Renal pelvis (tissue), 12 donors: ENCODE measurements at places on chromosomes 3 and 15.

DNA sequence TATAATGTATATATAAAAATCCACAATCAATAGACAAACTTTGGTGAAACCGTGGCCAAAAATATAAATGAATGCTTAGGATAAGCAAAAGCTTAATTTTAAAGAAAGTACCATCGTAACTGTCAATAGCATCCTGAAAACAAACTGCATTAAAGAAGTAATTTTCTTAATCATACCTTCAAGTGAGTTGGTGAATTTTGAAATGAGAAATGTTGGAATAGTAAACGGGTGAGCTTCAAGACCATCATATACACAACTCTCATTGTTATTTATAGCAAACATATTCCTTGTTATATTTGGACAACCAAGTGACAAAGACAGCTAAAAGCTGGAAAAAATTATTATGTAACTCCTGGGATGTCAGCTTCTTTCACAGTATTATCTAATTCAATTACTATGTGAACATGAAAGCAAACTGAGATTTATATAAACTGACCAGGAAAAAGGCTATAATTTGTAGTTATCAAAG, 3.7 kb downstream of the DAZL start:
- no peak for DNase-seq

DNA sequence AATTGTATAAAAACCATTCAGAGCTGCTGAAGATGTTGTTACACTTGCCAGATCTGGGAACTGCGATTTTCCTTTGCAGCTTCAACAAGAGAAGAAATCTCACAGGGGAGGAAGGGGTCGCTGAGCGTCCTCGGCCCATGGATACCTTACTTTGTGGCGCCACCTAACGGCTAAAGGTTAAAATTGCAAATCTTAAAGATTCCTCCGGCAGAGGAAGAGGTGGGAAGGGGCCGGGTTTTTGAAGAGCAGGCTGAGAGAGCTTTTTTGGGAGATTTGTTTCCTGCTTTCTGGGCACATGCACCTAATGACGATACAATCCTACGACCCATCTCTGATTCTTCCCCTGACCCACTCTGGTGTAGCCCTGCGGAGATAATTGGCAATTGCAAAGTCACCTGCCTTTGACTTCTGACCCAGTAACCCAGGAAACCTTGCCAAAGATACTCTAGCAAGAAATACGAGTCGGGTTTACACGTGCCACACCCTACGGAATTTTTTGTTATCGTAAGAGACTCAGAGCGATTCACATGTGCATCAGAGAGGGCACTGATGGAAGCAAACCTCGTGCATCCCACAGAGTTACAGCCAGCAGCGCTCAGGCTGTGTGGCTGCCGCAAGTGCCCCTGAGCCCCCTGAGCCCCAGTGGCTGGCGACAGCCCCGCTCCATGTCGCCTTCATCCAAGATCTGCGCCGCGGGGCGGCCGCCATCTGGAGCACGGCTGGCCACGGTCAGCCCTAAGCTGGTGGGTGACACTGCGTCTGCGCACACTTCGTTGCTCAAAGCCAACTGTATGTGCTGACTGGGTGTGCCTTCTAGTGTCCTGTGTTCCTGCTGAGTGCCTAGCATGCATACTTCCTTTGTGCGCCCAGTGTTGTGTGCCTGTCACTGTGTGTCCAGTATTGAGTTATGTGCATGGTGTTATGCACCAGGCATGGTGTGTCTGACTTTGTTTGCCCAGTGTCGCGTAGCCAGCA, 55.2 kb upstream of the CHRNA7 start:
- DNase-seq = peak; percentile 66

DNA sequence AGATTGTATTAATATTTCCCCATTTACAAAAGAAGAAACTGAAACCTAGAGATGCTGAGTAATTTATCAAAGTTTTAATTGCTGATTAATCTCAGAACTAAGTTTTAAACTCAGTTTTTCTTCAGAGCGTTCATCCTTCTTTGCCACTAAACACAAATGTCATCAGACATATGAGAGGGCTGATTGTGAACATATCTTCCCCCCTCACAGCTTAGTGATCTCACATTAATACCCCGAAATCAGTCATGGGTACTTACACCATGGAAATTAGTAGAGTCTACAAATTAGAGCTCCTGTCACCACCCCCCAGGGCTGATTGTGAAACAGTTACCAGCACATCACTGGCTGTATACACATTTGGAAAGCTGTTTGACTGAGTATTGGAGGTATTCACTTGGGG, 189.3 kb upstream of the SGO1 start:
- DNase-seq = no peak

DNA sequence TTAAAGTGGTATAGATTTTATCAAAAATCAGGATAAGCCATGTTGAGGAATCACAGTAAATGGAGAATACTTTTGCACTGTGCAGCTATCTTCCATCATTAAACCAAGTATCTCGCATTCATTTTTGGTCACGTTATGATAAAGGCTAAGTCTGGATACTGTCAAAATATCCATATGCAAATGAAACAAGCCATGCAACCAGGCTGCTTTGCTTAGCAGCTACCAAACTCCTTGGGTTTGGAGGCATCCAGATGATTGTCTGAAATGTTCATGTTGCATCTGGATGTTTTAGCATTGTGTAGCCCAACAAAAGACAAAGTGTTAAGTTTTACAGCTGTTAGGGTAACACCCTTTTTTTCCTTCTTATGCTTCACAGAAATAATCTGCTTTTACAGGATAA, 322.9 kb upstream of the MDFIC2 start:
- no peak for DNase-seq

DNA sequence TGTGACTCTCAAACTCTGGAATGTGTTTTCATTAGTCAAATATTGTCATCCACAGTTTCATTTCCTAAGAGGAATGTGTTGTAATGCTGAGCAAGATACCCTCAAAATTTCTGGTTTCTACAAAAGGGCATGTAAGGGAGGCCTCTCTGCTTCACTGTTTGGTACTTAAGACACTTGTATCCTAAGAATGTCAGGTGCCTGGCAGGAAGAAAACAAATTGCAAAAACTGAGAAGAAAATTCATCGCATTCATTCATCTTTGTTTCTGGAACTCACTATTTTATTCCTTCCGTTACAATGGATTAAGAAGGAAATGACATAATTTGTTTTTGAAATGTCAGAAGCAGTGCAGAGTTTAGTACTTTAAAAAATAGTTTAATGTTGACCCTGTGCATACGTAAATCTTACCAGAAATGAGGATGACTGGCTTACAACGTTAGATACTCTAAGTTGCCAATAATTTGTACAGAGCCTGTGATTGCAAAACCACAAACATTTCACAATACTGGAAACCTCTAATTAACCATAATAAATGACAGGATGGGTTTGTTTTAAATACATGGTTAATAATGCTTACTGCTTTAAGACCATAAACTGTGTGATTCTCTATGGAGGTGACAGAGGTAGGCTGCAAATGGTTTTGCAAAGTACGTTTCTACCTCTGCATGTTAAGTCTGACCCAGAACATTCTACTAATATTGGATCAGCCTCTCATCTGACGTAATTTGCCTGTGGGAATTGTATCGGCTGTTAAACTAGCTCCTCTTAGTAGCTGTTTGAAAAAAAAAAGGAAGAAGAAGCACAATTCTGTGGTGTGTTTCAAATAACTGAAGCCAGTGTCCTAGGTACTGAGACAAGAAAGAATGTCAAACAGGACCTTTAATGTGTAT, 477.8 kb downstream of the RBMS3 start:
- DNase-seq = no peak

GRCh38 chr3:98778852-98779413, 15.8 kb downstream of the ST3GAL6 start:
- DNase-seq = no peak

DNA sequence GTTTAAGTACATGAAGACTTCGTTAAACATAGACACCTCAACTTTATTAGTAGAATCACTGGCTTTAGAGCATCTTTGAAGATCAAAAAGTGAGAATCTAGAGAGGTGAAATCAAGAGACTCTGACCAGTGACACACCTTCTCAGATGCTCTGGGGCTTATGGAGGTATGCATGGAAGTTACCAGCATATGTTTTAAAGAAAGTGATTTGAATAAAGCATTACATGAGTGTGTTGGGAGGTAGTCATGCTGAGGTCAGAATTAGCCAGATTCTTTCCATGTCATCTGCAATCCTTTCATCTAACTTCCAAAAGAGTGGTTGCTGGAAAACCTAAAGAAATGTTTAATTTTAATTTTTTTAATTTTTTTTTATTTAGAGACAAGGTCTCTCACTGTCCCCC, 658.0 kb upstream of the GOLIM4 start:
- DNase-seq = no peak

DNA sequence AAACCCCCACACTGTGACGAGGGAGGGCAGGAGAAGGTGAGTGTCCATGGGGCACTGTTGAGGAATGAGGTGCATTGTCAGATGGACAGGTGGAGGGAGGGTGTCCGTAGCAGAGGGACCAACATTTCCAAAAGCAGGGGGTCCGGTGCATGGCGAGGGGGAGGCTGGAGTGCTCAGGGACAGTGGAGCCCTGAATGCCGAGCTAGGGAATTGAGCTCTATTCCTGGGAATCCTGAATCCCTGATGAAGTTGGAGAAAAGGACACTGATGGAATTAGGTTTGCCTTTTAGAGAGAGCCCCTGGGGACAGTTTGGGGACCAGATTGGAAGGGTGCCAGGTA, 7.9 kb upstream of the ANPEP start:
- DNase-seq = no peak
